ENCODE measurements at places on chromosomes 2 and 18.

GRCh38 chr2:47096451-47096850 is 58.7 kb downstream of the STPG4 start:
- DNase-seq = no peak

DNA sequence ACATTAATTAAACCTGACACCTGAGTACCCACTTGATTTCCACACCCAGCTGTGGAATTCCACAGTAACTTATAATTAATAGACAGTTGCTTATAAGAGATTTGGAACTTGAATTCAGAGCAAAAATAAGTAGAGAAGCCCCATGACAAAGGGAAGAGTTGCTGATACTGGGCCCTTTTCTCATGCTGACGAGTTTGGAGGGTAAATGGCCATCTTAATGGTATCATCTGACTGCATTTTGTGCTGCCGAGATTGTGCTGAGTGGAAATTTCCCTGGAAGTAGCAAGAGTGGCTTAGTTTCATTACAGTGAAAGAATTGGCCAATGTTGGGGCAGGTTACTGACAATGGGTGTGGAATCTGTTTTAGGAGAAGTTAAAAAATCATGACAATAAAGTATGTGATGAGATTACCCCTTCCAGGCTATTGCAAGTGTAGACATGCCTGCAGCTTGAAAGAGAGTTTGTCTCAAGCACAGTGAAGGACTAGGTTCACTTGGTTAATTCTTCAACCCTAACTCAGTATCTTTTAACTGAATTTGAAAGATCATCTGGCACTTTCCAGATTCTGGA is 49.9 kb downstream of the VSNL1 start:
- DNase-seq = no peak

DNA sequence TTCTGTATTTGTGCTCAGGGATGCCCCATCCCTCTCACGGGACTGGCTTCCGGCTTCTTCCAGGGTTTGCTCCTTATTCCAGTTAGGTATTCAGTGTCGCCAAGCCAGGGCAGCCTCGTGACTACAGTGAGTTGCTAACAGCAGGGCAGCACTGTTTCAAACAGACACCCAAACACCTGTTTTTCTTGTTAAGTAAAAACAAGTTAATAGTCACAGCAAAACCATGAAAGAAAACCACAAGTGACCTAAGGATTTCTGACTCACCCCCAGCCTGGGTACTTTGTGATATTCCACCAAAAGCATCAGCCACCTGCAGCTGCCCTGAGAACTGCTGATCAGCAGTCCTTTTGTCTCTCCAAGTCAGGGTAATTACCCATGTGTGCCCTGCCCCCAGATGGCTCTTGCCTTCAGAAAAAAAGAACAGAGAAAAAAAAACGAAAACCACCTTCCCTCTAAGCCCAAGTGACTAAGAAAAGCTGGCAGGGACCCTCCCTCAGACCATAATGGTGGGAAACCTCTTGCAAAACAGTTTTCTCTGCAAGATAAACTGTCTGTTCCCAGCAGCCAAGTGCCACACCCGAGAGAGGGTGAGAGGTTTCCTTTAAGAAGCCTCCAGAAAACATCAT is 178.2 kb downstream of the ANAPC1 start:
- DNase-seq = peak; percentile 6

- DNase-seq = no peak
Observed at GRCh38 chr2:227317834-227318233, 7.2 kb upstream of the MFF start.

DNA sequence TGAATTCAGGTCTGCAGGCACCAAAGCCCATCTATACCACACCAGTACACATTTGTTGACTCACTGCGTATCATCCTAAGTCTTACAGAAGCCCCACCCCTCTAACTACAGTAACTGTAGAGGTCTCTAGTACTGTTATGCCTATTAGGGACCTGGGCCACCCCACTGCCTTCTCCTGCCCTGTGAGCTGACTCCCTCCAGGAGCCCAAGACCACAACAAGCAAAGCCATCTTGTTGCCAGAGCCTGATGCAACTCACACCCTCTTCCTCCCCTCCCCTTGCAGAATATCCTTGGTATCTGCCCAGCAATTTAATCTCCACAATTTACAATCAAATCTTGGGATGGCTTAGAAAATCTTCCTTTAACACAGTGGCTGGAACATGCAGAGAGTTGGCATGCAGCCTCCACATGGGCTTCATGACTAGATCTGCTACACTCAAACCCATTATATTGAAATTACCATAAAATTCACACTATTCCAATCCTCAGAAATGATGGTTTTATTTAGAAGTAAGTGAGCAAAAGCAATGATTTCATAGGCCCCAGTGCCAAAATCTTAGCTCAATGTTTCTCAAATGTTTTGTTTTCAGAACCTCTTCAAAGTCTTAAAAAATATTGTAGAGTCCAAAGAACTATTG is 17.7 kb upstream of the CYP1B1 start:
- no peak for DNase-seq
